SHP77 (cell line): ENCODE measurements at places on chromosomes 3 and 15.

- no peak for DNase-seq
Observed at GRCh38 chr15:88908123-88908522, 5.1 kb downstream of the MFGE8 start.

- DNase-seq, result no peak
Observed at GRCh38 chr3:32837789-32838188, 20.0 kb downstream of the TRIM71 start.

DNA sequence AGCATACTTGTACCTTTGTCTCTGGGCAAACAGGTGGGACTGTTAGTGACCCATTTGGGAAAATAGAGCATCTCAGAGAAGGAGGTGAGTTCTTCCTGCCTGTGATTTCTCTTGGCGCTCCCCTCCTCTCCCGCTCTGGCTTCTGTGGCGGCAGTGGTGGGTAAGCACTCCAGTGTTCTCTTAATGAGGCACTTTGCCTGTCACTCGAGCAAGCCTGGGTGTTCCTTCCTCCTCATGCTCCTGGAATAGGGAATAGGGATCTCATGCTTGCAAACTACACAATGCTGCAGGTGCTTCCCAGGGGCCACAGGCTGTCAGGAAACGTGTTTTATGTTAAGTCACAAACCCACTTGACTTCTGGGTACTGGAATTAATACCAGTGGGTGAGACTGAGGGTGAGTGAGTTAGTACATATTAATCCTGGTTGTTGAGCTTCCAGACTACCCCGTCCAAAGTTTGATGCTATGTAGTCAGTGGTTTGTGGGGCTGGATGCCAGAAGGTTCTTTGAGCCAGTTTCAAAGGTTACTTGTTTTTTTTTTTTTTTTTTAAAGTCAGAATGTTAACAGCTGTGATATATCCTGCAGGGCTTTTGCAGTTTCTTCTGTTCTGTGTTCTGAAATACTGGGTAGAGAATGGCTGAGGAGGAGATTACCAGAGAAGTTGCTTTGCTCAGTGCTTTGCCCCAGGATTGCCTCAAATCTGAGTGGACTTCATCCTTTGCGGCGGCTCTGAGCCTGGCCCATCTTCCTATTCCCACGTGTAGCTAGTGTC is 30.5 kb downstream of the EDEM1 start:
- no peak for DNase-seq

DNA sequence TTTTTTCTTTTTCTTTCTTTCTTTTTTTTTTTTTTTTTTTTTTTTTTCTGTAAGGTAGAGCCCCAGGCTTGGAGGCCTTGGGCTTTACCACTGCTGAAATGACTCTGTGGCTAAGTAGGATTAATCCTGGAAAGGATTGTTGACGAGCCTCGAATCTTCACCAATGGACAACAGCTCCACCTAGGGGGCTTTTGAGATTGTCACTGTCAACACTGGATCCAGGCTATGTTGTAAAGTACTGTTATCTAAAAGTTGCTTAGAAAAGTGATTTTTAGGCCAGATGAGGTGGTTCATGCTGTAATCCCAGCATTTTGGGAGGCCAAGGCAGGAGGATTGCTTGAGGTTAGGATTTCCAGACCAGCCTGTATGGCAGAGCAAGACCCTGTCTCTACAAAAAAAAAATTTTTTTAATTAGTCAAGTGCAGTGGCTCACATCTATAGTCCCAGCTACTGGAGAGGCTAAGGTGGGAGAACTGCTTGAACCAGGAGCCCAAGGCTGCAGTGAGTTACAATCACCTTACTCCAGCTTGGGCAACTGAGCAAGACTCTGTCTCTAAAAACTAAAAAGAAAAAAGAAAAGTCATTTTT is 41.6 kb downstream of the KLHL18 start:
- peak; percentile 35 for DNase-seq
